Esophagus squamous epithelium (tissue), 5 donors: ENCODE measurements at places on chromosomes 6 and 20.

DNA sequence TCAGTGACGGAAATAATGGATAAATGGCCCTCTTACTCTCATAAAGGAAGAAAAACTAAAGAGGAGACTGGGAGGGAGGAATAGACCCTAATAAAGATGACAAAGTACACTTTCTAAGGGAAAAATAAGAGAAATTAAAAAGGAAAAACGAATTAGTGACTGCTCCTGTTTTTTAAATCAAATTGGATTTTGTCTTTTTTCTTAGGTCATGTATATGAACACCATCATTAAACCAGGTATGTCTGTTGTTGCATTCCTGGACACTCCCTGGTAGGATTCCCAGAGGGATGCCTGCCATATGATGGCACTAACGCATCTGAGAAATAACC lies 59.4 kb upstream of the BTN3A2 start:
- DNase-seq: no peak

- no peak for DNase-seq
These were observed 2.1 kb downstream of the FOXS1 start for GRCh38 chr20:31843288-31843687.

DNA sequence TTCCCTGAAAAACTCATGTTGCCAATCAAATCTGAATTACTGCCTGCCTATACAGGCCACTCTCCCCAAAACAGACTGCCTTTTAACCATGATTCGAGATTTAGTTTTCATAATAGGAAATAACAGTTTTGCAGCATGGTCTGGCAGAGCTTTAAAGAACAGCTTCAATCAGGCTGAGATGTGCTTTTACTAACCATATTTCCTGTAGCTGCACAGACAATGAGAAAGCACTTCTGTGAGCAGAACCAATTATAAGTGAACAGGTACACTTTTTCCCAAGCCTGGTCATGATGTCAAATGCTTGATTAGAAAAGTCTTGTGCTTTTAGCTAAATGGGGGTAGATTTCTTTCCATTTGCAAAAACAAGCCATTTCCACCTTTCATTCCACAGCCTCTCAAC lies 108.2 kb downstream of the THEMIS start:
- no peak for DNase-seq

- no peak for DNase-seq
These were observed 35.9 kb upstream of the LTV1 start for GRCh38 chr6:143807103-143807772.

DNA sequence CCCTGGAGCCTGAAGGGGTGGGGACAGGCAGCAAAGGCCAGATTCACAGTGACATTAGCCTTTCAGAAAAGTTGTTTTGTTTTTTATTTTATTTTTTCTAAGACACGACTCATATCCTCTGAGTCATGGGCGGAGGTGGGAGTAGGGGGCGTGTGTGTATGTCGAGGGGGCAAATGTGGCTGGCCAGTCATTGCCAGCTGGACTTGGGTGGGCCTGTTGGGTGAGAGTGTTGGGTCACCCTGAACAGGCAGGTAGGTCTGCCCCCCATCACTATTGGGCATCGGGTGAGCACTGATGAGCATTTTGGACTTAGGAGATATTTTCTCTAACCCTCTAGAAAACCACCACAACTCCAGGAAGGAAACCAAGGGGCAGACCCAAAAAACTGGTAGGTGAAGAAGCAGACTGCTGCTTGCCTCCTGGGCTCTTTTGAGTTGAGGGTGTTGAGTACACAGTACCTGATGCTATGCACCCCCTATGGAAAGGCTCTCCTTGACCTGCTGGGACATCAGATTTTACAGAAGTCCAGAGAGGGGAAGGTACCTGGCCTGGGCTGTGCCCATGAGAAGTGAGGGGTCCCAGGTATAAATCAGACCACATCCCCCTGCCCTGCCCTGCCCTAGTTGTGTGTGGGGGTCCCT lies 5.6 kb downstream of the SMIM29 start:
- no peak for DNase-seq

DNA sequence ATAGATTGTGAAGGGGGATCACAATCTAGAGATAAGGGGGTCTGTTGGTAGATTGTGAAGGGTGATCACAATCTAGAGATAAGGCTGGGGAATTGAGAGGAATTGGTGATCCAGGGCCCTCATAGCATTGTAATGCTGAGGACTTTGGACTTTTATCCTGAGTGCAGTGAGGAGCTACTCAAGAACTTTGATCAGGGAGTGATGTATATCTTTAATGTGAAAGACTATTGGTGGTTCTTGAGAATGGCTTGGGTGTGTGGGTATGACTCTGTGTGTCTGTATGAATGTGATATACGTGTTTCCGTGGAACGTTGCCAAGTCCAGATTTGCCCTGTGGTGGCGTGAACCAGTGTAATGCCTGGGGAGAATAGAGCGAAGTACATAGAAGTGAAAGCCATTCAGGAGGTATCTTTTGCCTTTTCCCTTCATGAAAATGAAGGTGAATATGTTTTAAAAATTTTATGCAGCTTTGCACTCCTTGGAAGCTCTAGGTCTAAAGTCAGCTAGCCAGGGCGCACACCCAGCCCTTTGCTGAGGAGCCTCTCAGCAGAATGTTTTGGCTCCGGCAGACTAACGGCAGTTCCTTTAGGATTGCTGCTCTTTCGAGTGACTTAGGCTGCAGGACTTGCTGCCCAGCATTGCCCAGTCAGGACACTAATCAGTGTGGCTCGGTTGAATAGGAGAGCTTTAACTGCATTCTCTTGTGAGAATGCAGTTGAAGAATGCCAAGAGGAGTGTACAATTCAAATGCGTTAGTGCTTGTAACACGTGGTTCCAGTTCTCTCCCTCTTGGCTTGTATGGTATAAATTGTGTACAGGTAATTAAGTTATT lies 3.5 kb downstream of the ZFAND3 start:
- no peak for DNase-seq

GRCh38 chr20:46967646-46968045 lies 73.0 kb downstream of the EYA2 start:
- DNase-seq: no peak

DNA sequence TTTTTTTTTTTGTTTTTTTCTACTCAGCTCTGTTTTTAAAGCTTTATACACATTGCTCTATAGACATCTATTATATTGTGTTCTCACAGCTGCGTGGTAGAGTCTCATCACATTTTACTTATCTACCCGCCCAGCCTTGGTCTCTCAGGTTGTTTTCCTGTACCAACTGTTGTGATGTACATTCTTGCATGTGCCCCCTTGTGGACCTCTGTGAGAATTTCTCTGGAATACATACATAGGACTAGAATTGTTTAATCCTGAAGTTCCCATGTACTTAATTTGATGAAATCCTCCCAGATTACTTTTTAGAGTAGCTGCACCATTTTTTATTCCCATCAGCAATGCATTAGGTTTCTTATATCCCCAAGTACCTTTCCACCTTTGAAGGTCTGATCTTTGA lies 40.4 kb upstream of the TINAG start:
- DNase-seq: no peak

DNA sequence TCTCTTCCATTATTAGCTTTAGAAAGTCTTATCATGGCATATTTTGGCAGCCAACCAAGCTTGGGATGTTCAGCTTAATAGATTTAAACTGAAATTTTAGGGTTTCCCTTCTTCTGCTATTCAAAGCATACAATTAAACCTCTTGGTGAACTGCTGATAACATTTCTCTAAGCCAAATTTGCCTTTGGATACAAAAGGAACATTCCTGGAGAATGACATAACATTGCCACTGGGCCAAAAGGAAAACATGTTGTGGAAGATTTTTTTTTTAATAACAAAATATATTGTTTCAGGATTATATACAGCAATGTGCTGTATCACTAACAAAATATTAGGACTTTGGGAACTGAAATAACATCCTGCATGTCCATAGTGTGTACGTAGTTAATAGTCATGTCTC lies 215.1 kb upstream of the TBX18 start:
- no peak for DNase-seq

GRCh38 chr6:149169761-149170511 lies 147.6 kb upstream of the TAB2 start:
- DNase-seq: no peak

- no peak for DNase-seq
These were observed 189.8 kb downstream of the ZDHHC14 start for GRCh38 chr6:157570752-157571151.

GRCh38 chr20:32995802-32996201 lies 8.4 kb downstream of the SUN5 start:
- no peak for DNase-seq

GRCh38 chr20:8262721-8263120 lies 130.7 kb downstream of the PLCB1 start:
- no peak for DNase-seq

- DNase-seq: no peak
These were observed 98.1 kb upstream of the AKAP12 start for GRCh38 chr6:151141685-151142084.

GRCh38 chr6:39287601-39288000 lies 26.6 kb downstream of the KCNK17 start:
- no peak for DNase-seq

- DNase-seq: no peak
These were observed 28.5 kb downstream of the CDC5L start for GRCh38 chr6:44415873-44416502.

DNA sequence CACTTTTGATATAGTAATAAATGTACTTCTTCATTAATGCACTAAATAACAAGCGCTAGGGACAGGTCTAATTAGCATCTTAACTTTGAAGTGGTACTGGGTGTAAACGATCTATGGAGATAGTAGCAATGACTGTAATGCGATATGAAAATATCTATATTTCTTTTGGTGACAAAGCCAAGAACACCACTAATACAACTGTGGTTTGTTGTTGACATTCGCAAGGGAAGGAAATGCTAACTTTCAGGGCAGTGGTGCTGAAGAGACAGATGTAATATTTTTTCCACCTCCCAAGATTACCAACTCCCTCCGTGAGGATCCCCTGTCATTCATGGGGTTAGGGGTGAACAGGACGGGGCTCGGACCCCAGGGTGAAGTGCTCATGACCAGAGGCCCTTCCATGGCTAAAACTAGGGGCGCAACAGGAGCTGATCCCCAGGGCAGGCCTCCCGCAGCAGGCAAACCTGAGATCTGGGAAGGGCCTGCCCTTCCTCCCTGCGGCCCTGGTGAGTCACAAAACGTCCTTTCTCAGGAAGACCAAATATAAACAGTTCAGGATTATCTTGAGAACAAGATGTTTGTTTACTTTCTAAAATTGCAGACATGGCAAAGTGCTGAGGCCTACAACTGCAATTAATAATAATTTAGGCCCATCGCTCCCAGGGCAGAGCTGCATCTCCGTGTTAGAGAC lies 65.0 kb upstream of the TOX2 start:
- DNase-seq: no peak

GRCh38 chr6:129321303-129321702 lies 388.7 kb downstream of the ARHGAP18 start:
- no peak for DNase-seq

DNA sequence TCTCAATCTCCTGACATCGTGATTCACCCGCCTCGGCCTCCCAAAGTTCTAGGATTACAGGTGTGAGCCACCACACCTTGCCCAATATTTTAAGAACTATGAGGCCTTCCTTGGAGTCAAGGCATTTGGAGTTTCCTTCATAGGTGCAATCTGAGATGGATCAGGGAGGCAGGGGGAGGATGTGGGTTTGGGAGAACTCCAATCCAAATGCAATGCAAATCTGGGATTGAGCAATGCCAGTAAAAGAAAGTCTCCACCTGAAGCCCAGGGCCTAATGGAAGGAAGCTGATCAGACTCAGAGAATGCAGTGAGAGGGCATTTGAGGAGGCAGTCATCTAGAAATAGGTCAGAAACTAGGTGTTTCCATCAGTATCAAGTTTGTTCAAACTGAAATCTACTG lies 21.2 kb downstream of the RSPH3 start:
- no peak for DNase-seq

GRCh38 chr6:5085648-5086293 lies 630 bp downstream of the PPP1R3G start:
- no peak for DNase-seq

DNA sequence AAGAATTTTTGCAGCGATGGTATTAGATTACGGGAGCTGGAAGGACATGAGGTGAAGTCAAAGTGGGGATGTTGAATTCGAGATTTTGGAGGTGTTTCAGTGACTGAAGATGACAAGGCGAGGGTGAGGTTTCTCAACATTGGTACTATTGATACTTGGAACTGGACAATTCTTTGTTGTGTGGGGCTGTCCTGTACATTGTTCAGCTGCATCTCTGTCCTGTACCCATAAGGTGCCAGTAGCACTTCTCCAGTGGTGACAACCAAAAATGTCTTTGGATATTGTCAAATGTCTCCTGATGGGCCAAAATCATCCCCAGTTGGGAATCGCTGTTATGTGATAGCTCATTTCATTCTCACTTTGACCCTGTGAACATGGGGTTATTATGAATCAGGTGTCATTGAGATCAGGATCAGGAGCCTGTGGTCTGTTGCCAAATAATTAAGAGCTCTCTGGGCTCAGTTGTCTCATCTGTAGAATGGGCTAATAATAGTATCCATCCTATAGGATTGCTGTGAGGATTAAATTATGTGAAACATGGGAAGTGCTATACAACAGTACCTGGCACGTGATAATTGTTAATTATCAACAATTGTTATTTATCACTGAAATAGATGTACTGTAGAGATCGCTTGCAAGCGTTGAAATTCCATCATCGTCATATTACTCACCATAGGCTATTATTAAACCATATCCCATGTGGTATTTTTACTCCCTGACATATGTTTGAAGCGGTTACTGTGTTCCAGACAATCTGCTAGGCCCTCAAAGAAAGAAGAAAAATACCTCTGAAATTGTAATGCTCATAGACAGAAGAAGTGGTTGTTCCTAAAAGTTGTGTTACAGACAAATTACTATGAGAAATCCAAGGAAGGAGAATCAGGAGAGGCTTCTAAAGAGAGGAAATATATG lies 48.5 kb upstream of the TTPAL start:
- DNase-seq: no peak

GRCh38 chr6:3466488-3467219 lies 9.8 kb upstream of the SLC22A23 start:
- DNase-seq: no peak

- no peak for DNase-seq
These were observed 3.0 kb downstream of the CEP250 start for GRCh38 chr20:35458388-35458787.

DNA sequence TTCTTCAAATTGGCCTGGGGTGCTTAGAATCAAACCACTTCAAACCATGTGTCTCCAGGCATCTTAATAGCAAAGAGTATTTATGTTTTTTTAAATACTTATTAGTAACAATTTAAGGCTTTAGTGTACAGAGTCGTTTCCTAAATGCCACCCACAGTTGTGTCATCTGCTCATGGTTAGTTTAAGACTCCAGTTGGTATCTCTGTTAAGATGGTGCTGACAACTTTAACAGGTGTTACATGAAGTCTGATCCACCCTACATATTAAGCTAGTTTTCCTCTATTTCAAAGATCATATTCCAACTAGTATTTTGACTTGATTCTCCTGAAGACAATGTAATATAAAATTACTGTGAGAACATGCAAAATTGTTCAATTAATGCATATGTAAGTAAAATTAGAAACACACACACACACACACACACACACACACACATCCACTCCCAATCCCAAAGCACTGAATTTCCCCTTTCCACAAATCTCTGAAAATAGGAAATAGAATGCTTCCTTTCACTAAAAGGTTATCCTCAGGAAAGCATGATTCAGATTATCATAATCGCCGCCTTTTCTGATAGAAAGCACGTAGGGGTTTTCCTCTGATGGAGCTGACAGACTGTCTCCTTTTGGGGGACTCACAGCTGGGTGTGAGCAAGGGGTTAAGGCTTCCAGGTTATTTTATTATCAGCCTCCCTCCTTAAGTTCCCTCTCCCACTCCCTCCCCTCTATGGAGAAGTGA lies 10.5 kb downstream of the CNKSR3 start:
- no peak for DNase-seq
